GF-D8 (cell line): ENCODE measurements at places on chromosomes 6 and 20.

- DNase-seq, result peak; percentile 37
These were observed 64.4 kb downstream of the UBE2V1 start for GRCh38 chr20:50048420-50049166.

DNA sequence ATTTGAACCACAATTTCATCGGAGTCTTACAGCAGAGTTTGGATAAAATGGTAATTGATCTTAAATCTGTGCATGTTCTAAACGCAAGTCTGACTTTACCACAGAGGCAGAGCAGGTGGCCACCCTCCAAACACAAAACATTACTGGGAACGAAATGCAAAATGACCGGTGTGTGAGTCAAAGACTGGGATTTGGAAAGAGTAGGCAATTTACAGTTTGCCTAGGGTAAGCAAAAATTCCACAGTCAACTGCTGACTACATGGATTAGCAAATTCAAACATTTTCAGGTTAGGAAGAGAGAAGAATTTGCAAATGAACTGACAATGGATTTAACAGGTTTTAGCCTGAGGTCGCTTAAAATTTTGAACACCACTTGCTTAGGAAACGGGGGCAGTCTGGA is 444.4 kb downstream of the HDGFL1 start:
- no peak for DNase-seq

GRCh38 chr6:26124781-26125685 is 37.8 kb downstream of the HFE start:
- no peak for DNase-seq

GRCh38 chr20:42392442-42392841 is 774.3 kb upstream of the CHD6 start:
- peak; percentile 91 for DNase-seq

DNA sequence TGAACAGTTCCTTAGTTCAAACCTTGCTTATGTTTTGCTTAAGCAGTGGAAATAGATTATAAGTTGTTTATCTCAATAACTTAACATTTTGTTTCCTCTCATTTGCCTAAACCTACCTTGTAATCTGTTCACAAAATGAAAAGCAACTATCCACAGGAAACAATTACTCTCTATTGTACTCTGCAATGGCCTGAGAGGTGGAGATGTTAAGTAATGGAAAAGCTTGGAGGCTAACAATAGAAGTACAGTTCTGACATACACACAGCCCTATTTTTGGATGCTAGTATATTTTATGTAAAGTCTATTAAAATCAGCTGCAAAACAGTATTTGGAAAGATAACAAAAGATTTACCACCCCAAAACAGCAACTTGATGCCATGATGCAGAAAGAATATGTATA is 82.1 kb downstream of the TINAG start:
- no peak for DNase-seq

- no peak for DNase-seq
These were observed 72.6 kb downstream of the CDKAL1 start for GRCh38 chr6:20606831-20607230.

DNA sequence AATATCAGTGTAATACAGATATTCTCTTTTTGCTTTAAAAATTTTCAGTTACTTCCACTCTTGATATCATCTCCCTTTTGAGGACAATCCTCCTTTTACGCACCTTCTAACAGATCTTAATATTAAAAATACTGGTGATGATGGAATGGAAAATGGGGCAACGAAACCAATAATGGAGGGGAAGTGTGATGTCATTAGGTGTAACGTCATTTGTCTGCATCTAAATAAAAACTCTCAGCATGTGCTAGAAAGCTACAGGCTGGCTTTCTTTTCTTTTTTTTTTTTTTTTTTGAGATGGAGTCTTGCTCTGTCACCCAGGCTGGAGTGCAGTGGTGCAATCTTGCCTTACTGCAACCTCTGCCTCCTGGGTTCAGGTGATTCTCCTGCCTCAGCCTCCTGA is 66.5 kb downstream of the IYD start:
- DNase-seq, result no peak

GRCh38 chr6:52575502-52575892 is 1.4 kb downstream of the TRAM2 start:
- DNase-seq, result no peak
